ENCODE measurements at places on chromosomes 16 and 17. TPM values are rescaled to one million over a fixed set of nuclear protein-coding genes. Genes with fewer than 3 reads are reported as not detected.

- DNase-seq = no peak
Measured at GRCh38 chr16:3101018-3101840, 2.1 kb upstream of the ZSCAN10 start.

GRCh38 chr16:64964126-64964540 lies 157.7 kb downstream of the CDH11 start:
- no peak for DNase-seq

GRCh38 chr16:89449726-89450335 lies 40.5 kb downstream of the ANKRD11 start:
- DNase-seq = no peak

Gene CRHR1
- total RNA-seq = 0.13 TPM

- DNase-seq = peak; percentile 68
Measured at GRCh38 chr17:77282524-77283515, 142.1 kb downstream of the SEC14L1 start.

DNA sequence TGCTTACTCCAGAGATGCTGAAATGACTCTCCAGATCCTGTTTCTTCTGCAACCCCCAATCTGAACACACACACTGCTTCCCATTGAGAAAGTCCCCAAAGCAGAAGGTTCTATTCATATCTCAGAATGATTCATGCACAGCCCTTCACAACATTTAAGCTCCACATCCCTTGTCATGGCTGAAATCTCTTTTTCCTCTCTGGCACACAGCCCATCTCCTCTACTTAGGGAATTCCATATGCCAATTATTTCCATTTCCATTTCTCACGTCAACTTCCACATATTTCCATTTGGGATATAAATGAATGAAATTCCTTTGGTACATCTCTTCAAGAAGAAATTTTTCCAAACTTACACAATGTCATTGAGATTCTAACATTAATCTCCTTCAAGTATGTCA lies 119.6 kb downstream of the CDH11 start:
- DNase-seq = no peak

DNA sequence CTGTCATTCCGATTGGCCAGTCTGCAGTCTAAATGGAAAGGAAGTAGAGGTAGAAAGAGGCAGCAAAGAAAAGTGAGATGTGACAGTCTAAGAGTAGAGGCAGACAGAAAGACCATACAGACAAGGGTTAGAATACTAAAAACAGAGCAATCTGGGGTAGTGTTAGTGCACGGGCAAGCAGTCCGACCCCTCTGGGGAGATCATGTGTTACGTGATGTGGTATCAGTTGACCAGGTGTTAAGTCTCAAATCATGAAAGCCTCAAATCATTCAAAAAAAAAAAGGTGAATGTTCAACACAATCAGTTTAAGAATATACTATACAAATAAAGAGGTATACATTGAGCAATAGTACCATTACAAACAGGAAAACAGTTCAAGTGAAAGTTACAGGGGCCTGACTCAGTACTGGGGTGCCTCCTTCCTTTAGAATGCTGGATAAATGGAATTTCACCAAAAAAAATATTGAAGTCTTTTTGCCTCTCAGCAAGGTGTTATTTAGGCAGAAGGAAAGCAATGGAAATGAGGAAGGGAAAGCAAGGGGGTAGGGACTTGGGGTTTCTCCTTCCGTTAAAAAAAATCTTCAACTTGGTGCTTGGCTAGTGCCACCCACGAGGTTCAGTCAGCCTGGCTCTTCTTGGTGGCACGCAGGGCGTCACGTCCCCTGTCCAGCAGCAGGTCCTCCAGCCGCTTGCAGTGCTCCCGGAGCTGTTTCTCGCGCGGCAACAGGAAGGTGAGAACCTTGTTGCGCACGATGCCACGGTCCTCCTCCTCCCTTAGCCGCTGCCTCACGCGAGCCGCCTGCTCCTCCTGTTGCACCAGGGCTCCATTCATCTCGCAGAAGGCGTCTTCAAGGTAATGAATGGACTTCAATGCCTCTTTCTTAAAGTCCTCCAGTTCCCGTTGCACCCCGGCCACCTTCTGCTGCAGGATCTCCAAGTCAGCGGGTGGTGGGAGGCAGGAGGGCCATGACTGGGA lies 616 bp downstream of the CCDC182 start:
- DNase-seq = no peak

- no peak for DNase-seq
Measured at GRCh38 chr17:79159471-79159870, 84.8 kb downstream of the ENGASE start.

- DNase-seq = no peak
Measured at GRCh38 chr16:69526831-69527655, 38.7 kb upstream of the NFAT5 start.

DNA sequence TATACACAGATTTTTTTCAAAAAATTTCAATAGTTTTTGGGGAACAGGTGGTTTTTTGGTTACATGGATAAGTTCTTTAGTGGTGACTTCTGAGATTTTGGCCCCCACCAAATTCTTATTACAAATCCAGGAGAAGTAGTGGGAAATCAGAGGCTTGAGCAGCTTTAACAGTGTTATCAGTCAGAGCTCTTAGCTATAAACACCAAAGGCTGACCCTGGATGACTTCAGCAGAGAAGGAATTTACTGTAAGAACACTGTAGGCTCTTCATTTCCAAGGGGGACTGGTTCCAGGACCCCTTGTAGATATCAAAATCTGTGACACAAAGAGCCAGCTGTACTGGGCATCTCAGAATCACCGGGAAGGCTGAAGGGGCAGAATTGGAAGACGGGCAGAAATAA lies 17.8 kb downstream of the MPHOSPH6 start:
- no peak for DNase-seq

GRCh38 chr16:59604354-59604753 lies 870.2 kb upstream of the GOT2 start:
- DNase-seq = no peak

DNA sequence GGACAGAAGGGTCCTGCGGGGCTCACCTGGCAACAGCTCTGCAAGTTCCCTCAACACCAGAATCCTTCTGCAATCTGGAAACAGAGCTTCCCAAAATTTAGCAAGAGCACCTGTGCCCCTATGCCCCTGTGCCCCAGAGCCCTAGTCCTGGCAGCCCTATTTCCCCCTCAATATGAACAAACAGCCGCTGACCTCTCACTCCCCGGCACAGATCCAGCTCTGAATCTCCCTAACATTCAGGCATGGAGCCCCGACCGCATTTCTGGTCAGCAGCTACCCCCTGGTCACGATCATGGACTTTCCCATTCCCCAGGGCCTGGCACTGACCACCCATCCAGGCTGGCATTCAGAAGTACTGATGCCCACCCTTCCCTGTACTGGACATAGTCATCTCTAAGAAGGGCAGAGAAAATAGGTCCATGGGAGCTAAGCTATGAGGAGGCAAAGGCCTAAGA lies 110.8 kb upstream of the SMURF2 start:
- DNase-seq = no peak

GRCh38 chr17:34886831-34887230 lies 74.4 kb downstream of the CCT6B start:
- DNase-seq = no peak

DNA sequence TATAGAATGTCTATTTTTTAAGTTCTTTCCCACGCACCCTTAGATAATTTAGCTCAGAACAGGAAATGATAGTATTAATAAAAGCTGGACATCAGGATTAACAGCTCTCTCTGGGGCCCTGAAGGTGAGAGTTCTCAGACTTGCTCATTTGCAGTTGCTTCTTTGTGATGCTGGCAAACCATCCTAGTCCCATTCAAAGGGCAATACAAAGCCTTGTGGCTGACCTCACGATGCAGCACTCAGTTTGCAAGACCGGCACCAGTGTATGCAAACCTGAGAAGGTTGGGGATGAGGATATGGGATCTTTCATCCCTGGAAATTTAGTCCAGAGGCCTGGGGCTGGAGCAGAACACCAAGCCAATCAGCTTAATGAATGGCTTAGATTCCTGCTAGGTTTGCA lies 29.3 kb downstream of the STH start:
- DNase-seq = no peak

- no peak for DNase-seq
Measured at GRCh38 chr17:28219771-28220170, 99.2 kb upstream of the TMEM97 start.

- no peak for DNase-seq
Measured at GRCh38 chr16:82987767-82988166, 361.0 kb downstream of the CDH13 start.

Gene LGALS9
- total RNA-seq = 16.4 TPM

- no peak for DNase-seq
Measured at GRCh38 chr16:49183911-49184310, 97.7 kb downstream of the CBLN1 start.

GRCh38 chr16:4293822-4294457 lies 21.1 kb upstream of the TFAP4 start:
- DNase-seq = peak; percentile 61

GRCh38 chr17:571224-571623 lies 143.4 kb downstream of the VPS53 start:
- no peak for DNase-seq

Gene PIRT
- 0.03 TPM for total RNA-seq

- peak; percentile 72 for DNase-seq
Measured at GRCh38 chr17:79843816-79844800, 4.9 kb upstream of the CBX4 start.

GRCh38 chr17:42766124-42766523 lies 5.1 kb downstream of the RAMP2 start:
- no peak for DNase-seq

- DNase-seq = no peak
Measured at GRCh38 chr16:87615621-87616041, 13.3 kb downstream of the JPH3 start.

DNA sequence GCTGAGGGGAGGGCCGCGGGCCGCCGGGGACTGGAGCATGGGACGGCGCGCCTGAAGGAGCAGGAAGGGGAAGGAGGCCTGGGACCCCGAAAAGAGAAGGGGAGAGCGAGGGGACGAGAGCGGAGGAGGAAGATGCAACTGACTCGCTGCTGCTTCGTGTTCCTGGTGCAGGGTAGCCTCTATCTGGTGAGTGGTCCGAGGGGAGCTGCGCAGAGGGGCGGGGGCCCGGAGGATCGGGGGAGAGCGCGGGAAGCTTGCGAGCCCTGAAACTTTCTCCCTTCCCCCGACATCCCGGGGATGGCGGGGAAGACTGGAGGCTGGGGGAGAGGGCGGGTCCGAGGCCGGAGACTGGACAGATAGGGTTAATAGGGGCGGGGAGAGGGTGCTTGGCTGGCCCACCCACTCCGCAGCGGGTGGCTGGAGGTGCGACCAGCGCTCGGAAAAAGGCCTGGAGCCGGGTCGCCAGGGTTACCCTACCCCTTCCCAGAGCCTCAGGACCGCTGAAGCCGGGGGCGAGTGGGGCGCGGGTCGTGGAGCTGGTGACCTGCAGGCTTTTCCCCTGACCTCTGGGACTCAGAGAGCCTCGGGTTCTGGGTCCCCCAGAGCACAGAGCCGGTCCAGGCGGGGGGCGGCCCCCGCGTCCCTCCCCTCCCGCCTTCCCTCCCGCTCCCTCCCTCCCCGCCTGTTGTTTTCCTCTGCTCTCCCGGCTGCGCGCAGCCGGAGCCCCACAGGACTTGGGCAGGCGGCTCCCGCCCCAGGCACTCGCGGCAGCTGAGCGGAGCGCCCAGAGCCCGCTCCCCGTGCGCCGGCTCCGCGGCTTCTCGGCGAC lies 631 bp downstream of the NXPH3 start:
- DNase-seq = peak; percentile 73

Gene CDH16
- total RNA-seq = not detected

GRCh38 chr16:62751218-62751617 lies 715.0 kb upstream of the CDH8 start:
- DNase-seq = no peak

GRCh38 chr16:28213396-28213795 lies 1.6 kb upstream of the XPO6 start:
- DNase-seq = no peak

- DNase-seq = no peak
Measured at GRCh38 chr17:28493460-28493859, 12.7 kb upstream of the FOXN1 start.

DNA sequence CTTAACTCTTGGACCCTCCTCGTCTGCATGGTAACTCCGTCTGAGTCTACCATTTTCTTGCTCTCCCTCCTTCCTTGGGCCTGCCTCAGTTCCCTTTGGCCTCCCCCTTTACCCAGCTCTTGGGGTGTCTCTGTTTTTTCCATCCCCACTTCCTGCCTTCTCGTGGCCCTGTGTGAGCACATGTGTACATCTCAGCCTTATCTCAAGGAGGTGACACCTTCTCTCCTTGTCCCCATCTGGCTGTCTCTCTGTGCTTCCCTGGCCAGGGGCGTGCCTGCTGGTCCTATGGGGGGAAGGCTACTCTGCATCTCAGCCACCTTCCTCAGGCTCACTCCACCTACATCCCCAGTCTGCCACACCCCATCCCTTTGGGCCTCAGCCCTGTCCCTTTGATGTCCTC lies 6.6 kb downstream of the CTF1 start:
- no peak for DNase-seq

GRCh38 chr17:28216528-28216927 lies 102.5 kb upstream of the TMEM97 start:
- DNase-seq = no peak

DNA sequence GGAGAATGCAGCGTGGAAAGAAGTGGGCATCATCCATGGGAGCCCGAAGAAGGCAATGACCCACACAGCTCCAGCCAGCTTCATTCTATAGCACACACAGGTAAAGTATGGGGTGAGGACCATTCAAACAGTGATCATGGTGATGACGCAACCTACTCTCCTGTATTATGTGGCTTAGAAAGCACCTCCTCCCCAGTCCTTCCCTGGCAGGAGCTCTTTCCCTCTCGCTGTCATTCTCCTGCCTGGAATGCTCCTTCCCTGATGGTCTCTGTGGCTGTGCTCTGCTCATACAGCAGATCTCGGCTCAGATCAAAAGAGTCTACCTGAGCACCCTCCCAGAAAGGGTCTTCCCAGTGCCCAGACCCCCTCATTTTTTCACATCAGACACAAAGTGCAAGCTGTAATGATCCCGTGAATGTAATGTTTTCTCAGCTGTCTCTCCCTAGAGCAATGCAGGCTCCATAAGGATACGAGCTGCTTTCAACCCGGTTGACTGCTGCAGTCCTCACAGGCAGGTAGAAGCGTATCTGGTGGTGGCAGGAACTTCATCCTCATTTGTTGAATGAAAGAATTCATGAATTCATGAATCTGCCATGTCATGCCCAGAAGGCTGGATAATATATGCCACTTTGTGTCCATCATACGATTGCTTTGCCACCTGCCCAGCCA lies 248.8 kb downstream of the HS3ST3A1 start:
- no peak for DNase-seq

- DNase-seq = no peak
Measured at GRCh38 chr17:74271901-74272561, 2.0 kb upstream of the DNAI2 start.

DNA sequence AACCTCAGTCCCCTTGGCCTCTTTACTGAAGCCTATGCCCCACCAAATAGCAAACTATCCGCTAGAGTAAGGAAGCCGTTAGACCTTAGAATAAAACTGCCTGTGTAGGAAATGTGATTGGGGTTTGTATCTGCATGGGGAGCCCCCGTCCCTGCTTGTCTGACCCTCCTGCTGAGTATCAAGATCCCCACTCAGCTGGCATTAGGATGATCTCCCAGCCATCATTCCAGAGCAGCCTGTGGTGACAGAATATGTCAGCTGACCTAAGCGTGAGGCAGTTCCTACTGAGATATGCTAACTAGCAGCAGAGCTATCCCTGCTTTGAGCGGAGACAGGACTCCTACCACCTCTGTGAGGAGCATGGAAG lies 645 bp upstream of the GFOD2 start:
- DNase-seq = peak; percentile 23

- DNase-seq = no peak
Measured at GRCh38 chr17:68296217-68297191, 5.2 kb downstream of the ARSG start.
